ENCODE measurements at places on chromosomes 13 and 19. TPM values are rescaled to one million over a fixed set of nuclear protein-coding genes. Genes with fewer than 3 reads are reported as not detected.

- DNase-seq = no peak
These were observed 1373.6 kb upstream of the SPRY2 start for GRCh38 chr13:81714513-81714912.

DNA sequence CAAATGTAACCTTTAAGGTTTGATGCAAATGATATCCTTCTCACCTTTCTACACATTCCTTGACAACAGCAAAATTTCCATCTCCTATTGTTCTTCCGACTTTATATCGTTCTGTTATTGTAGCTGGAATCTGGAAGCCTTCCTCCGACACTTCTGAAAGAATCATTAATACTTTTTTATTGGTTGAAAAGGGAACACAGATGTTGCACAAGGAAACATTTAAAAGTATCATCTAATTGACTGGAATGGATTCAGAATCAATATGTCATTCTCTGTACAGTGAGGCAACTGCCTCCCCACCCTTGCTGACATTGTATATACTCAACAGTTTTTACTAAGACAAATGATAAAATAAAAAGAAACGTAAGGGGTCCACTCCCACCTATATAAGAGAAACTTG is 295.2 kb downstream of the DCLK1 start:
- DNase-seq = no peak

- DNase-seq = no peak
These were observed 251.5 kb downstream of the ABCC4 start for GRCh38 chr13:95049772-95050171.

- peak; percentile 70 for DNase-seq
These were observed 313.2 kb downstream of the SHISA2 start for GRCh38 chr13:25738342-25739196.

The MBNL2 gene
- 66.5 TPM for total RNA-seq

- no peak for DNase-seq
These were observed 682 bp downstream of the ZSCAN18 start for GRCh38 chr19:58097349-58097748.

DNA sequence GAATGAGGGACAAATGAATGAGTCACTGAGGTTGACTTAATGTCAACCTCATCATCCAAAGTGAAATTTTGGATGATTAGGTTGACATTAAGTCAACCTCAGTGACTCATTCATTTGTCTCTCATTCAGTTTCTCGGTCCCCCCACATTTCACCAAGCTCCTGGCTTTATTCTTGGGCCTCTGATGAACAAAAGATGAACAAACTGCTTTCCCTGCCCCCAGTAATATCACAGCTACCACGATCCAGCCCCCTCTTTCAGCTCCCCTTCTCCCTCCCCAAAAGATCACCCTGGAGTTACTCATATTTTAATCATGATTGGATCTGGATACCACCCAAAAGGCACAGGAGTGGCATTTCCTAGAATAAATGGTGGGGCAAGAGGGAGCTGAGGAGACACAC is 10.8 kb downstream of the CEACAM18 start:
- no peak for DNase-seq

The RNF113B gene
- not detected for total RNA-seq
